Sigmoid colon (tissue), 7 donors: ENCODE measurements at places on chromosomes 11 and 22. TPM values are rescaled to one million over a fixed set of nuclear protein-coding genes. Genes with fewer than 3 reads are reported as not detected.

DNA sequence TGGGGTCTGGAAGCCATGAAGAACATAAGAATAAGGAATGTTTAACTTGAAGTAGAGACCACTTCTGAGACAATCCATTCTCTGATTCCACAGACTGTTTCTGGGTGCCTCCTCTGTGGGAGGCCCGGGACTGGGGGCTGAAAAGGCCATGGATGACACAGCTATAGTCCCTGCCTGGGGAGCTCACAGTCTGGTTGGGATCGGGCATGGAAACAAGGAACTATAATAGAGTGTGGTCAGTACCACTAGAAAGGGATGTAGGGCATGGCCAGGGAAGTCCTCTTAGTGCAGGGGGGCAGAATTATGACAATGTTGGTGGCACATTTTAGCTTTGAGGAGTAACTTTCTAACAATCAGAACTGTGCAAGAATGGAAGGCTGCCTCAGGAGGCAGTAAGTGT is 9.2 kb upstream of the KCNE3 start:
- H3K36me3 ChIP-seq: no peaks in the 10 kb centered on the region
- no peaks in the 10 kb centered on the region for H3K4me1 ChIP-seq
- H3K27ac ChIP-seq: no peak overlapping the region
- H3K27me3 ChIP-seq: no peaks in the 10 kb centered on the region

DNA sequence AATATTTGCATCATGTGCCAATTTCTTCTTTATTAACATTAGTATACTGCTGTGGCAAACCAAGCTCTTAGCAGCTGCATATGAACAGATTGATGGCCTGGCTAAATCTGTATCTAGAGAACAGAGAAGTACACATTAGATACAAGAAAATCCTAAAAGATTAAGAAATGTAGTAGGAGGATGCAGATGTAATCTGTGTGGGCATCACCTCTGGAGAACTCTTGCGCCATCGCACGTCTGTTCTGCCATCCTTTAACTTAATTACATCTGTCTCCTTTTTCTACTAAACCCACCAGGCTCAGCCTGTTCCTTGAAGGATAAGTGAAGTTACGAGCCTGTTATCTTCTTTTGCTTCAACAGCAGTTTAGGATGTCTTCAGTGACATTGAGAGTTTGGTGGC is 196.4 kb upstream of the PITPNB start:
- H3K4me3 ChIP-seq: no peak overlapping the region
- DNase-seq: no peak
- H3K27me3 ChIP-seq: no peaks in the 10 kb centered on the region

GRCh38 chr11:64339754-64340408 is at the start of gene CCDC88B:
Gene CCDC88B, plus strand, starts transcription at chr11:64340204. Its CDS starts 63 bp downstream, at chr11:64340267.
- DNase-seq: no peak
- no peaks in the 10 kb centered on the region for H3K27me3 ChIP-seq
- H3K4me1 ChIP-seq: peaks cover 24% of the 10 kb centered on the region
- H3K36me3 ChIP-seq: no peaks in the 10 kb centered on the region

GRCh38 chr11:120747850-120748814 is 236.6 kb downstream of the GRIK4 start:
- no peak overlapping the region for H3K27ac ChIP-seq
- no peaks in the 10 kb centered on the region for H3K27me3 ChIP-seq
- DNase-seq: no peak
- H3K4me1 ChIP-seq: no peaks in the 10 kb centered on the region
- H3K36me3 ChIP-seq: no peaks in the 10 kb centered on the region

DNA sequence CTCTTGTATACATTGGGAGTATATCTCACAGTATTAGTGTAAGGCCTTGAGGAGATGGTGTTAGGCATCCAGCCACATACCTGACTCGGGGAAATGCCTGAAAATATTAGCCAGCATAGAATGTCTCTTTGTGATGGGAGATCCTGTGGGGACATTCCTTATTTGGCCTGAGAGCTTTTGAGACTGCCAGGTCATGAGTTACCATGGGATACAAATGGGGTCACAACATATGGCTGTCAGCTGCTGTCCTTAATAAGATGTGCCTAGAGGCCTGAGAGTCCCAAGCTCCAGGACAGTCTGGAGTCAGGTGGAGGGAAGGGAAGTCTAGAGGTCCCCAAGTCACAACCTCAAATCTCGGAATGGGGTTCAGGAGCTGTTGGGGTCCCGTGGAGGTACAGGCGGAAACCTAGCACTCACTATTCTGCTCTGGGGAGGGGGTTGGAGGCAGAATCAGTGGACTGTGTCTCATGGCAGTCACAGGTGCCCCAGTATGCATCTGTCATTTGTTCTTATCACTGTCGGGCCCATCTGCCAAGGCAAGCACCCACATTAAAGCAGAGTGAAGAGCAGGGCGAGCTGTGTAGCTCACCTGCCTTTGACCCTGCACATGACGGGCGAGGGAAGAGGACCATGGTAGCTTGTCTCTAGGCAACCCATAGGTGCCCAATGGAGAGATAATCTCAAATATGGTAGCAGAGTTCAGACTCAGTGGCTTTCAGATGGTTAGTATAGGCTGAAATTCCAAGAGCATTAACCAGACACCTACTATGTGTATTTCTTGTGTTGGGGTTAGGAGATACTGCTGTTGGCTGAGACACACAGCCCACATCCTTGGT is 29.9 kb downstream of the KCNQ1OT1 start:
- no peak overlapping the region for H3K4me3 ChIP-seq
- peaks cover 30% of the 10 kb centered on the region for H3K4me1 ChIP-seq
- DNase-seq: peak; percentile 27
- H3K36me3 ChIP-seq: no peaks in the 10 kb centered on the region

Gene RASSF7
- 5.4 TPM for total RNA-seq

Gene APOL4
- total RNA-seq: 1.2 TPM
